Stimulated activated naive CD8-positive, alpha-beta T cell treated with anti-CD3 and anti-CD28 coated beads, Interleukin-15, amount 100 ng/mL, for 72 hours (primary cell): ENCODE measurements at places on chromosomes 11 and 22.

DNA sequence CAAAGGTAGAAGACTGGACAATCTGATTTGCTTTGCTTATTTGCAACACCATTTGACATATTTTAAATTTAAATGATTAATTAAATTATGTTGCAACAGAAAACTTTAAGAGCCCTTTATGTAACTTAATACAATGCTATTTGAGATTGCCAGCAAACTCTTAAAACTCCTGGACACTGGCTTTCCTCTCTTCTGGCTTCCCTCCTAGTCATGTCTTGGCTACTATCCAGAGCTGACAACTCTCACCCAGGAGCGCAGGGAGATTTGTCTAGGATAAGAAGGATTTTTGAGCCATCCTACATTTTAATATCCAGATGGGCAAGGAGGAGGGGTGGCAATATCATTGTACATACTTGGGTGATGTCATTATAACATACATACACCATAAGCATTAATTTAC, 134.3 kb downstream of the ELP4 start:
- no peak for DNase-seq

GRCh38 chr11:4839851-4840549, 9.0 kb downstream of the OR51S1 start:
- DNase-seq, result no peak

DNA sequence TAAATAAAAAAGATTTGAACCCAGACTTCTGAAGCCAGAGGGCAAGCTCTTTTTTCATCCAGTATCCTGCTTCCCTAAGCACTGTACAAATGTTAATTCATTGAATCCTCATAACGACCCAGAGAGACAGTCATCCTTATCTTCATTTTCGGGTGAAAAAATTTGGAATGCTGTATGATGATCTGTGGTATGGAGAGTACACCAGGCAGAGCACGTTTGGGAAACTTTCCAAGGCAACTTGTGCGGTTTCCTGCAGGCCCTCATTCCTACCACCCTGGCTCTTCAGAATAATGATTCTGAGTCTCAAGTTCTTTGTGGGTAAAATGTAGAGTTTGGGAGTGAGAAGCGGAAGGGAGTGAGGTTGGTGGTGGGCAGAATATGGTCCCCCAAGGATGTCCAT, 177.9 kb upstream of the CADM1 start:
- DNase-seq, result no peak

DNA sequence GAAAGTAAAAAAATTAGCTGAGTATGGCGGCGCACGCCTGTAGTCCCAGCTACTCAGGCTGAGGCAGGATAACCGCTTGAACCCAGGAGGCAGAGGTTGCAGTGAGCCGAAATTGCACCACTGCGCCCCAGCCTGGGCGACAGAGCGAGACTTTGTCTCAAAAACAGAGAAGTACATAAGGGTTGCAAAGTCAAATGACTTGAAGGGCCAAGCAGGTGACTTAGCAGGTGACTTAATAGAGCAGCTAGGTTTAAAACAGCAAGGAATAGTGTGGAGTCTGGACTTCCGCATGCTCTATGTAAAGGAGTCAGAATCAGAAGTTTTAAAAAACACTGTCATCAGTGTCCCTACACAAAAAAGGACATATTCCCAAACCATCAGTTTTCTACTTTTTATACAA, 31.7 kb downstream of the EP300 start:
- DNase-seq, result no peak

GRCh38 chr11:72493426-72494108, 59.2 kb upstream of the CLPB start:
- no peak for DNase-seq

DNA sequence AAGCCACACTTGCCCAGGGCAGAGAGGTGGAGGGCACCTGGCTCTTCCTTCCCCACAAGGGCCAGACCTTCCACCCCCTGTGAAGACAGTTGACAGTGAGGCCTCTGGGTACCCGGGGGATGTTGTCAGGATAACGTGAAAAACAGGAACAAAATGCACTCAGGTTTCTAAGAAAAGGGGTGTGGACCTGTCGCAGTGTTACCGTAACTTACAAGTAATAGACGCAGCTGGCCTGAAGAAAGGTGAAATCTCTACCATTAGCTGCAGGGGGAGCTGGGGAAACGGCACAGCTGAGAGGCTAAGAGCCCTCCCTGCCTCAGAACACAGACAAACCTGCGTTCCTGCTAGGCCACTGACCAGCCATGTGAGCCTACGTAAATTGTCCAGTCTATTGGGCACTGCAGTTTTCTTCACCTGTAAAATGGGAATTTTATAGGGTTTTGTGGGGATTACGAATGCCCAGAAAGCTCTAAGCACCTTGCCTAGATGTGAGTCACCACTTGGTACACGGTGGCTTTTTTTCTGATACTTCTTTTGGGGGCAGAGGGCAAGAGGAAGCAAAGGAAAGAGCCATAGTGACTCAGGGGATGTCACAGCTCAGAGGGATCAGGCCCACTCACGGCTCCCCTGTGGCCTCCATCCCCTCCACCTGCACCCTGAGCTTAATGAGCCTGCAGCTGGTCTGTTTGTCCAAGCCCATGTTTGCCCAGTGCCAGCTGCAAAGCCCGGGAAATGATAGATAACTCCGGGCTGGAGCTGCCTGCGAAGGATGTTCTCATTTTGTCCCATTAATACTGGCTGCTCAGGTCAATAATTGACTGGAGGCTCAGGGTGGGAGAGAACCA, 18.4 kb upstream of the CABP7 start:
- no peak for DNase-seq

DNA sequence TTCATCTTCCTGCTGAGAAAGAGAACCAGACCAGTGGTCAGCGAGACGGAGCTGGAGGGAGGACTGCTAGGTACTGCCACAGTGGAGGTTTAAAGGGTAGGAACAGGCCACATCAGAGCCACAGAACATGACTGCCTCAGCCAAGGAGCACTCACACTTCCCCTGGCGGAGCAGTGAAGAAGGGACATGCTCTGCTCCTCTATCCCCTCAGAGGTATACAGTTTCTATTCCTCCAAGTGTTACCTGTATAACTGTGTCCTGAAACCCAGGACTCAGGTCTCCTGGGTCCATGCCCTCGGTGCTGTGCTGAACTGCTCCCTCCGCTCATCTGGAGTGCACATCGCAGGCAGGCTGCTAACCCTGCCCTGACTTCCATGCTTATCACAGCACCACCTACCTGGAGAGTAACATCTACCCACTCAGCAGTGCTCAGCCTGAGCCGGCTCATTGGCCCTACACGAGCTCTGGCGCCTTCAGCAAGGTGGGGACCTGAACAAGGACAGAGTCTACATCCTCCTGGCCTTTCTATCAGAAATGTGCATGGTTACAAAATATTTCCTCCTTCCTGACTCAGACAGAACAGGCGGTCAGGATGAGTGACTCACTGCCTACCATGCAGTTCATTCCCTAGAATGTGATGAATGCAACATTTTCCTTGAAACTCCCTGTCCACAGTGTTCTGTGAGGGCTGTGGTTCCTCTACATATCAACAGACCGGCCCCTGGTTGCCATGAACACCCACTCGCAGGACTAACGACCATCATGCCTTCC, 52.9 kb downstream of the C11orf58 start:
- no peak for DNase-seq

GRCh38 chr11:13907678-13908077, 54.8 kb upstream of the SPON1 start:
- no peak for DNase-seq

- DNase-seq, result no peak
These were observed 40.4 kb downstream of the FLI1 start for GRCh38 chr11:128734103-128734831.

DNA sequence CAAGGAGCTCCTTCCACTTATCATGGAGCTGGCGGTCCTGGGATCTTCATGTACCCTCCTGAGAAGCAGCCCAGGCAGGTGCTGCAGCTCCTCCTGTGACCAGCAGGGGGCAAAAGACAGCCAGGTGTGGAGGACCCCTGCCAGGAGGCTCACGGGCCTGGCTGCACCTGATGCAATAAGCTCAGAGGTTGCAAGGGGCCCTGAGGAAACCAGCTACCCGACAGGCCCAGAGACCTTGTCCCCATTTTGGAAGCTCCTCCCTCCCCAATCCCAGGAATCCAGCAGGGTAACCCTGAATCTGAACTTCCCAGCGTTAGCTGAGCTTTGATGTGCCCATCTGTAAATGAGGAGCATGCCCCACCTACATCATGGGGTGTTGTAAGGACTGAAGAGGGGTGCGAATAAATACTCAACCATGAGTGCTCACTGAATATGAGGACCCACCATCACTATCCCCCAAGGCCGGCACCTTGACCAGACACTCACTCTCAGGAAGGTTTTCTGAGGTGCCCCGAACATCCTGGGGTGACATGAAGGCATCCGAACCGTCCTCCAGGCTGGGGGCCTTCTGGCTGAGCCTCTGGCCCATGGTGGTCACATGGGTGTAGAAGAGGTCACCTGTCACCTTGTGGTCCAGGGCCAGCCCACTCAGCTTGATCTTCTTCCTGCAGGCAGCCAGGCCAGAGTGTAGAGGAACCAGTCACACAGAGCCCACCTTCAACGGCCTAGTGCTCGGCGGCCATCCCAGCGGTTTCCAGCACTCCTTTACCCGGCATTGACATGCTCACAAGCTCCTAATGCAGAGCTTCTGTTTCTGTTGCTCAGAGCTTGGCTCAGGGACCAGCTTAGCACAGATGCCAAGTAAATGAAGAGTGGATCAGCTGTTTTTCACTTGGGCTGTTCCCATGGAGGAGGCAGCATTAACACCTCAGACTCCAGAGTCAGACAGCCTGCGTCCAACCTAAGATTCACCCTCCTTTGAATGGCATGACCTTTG, 21.7 kb downstream of the SLC43A1 start:
- peak; percentile 88 for DNase-seq

GRCh38 chr11:63506876-63507275, 992 bp downstream of the LGALS12 start:
- DNase-seq, result no peak

GRCh38 chr11:62542750-62543567, 3.6 kb downstream of the AHNAK start:
- DNase-seq, result peak; percentile 80

GRCh38 chr11:34262531-34263081, 95.2 kb downstream of the ABTB2 start:
- DNase-seq, result no peak

- peak; percentile 27 for DNase-seq
These were observed 1.2 kb downstream of the ROM1 start for GRCh38 chr11:62614275-62614674.

- DNase-seq, result no peak
These were observed 507.1 kb downstream of the SOX6 start for GRCh38 chr11:15849257-15849656.

DNA sequence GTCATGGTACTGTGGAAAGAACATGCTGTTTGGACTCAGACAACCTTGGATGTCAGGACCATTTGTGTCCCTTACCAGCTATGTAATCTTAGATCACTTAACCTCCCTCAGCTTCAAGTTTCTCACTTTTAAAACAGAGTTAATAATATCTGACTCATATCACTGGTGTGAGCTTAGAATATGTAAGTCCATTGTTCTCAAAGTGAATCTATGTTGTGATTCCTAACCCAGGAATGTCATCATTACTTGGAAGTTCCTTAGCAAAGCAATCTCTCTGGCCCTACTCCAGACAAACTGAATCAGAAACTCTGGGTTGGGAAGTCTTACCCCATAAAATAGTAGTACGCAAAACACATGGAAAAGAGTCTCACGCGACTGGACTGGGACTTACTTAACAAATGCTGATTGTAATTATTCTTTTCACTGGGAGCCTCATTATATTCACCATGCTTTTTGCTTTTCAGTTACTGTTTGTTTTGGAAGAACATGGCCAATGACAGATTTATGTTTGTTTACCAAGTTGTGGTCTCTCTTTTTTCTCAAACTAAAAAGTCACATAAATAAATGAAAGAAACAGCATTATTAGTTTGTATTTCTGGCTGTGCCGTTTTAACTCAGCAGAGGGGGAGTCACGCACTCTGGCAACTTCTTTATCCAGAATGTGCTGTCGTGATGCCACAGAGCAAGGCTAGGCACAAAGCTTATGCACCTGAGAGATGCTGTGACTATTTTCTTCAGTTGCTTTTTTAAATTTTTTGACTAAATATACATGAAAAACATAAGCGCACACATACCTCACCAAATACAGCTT, 217.7 kb upstream of the CTSC start:
- no peak for DNase-seq

DNA sequence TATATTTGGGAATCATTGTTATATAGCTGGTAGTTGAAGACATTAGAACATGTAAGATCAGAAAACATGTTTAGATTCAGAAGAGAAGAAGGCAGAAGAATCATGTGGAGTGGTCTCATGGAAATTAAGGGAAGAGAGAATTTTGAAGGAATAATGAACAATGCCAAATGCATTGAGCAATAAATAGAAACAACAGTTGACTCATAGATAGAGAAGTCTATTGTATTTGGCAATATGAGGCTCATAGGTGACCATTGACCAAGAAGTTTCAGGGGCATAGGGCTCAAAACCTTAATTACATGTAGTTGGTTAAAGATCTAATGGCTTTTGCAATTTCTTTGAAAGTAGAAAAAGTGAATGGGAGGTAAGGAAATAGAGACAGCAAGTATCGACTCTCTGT, 123.9 kb downstream of the PAX6 start:
- no peak for DNase-seq

GRCh38 chr11:96012086-96012824, 88.3 kb upstream of the MTMR2 start:
- peak; percentile 36 for DNase-seq
